Stimulated activated CD4-positive, alpha-beta T cell treated with anti-CD3 and anti-CD28 coated beads, Interleukin-2, amount 100 ng/mL, for 48 hours (primary cell): ENCODE measurements at places on chromosomes 3 and 15.
A peak's percentile ranks its signal among the peaks of the same experiment; 100 is the strongest.

GRCh38 chr3:185677146-185677829 lies 91.2 kb downstream of the SENP2 start:
- no peak for DNase-seq

- DNase-seq, result no peak
Measured at GRCh38 chr3:115525731-115526130, 97.6 kb upstream of the GAP43 start.

GRCh38 chr3:105304487-105304886 lies 62.2 kb upstream of the ALCAM start:
- no peak for DNase-seq

GRCh38 chr15:94225616-94226015 lies 5.7 kb upstream of the MCTP2 start:
- DNase-seq, result no peak

- DNase-seq, result peak; percentile 66
Measured at GRCh38 chr3:18556503-18557135, 131.5 kb upstream of the SATB1 start.

DNA sequence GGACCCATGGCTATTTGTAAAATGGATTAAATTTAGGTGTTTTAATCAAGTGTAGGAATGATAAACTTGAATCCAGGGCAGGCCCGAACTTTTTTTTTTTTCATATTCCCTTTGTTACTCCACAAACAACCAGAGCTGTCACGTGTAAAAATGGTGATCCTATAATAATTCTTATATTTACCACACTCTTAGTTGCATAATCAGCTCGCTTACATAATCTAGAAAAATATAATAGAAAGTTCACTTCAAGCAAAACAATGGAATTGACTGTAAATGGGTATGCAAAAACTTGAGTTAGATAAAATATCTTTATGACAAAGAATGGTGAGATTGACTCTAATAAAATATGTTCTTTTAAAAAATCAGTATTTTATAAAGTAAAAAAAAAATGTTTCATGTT lies 2.1 kb upstream of the PAQR9 start:
- no peak for DNase-seq

DNA sequence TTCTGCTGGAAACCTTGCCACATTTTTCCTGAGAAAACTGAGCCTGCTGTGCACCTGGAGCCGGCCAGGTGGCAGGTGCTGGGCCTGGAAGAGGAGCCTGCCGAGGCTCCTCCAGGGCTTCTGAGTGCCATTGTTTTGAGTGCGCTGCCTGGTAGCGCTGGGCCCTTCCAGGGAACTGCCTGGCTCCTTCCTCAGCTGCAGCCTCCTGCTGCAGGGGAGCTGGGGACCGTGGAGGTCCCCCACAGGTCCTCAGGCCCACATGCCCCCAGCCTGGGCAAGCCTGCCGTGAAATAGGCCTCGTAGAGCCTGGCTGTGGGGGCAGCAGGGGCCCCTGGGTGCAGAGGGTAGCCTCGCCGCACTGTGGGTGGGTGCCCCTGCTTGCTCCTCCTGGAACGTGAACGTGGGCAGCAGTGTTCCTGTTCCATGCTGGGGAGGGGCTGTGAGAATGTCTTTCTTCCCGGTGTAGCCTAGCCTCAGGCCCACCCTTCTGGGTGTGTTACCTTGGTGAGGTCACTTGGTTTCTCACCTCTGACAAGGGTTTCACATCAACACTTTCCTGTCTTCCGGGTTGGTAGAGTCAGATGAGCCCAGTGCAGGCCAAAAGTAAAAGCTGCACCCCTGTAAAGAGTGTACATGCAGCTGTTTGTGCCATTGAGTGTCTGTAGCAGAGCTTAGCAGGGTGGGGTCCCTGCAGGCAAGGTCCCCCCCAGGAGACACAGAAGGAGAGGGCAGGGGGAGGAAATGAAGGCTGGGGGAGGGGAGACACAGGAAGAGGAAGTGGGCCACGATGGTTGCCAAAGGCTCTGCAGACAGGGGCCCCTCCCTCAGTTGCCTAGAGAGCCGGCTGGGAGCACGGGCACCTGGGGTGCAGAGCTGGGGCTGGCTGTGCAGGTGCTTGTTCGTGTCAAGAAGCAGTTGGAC lies 34.5 kb downstream of the KLF13 start:
- no peak for DNase-seq

- no peak for DNase-seq
Measured at GRCh38 chr3:37053337-37053736, 60.0 kb downstream of the MLH1 start.

GRCh38 chr15:73161546-73161945 lies 109.3 kb downstream of the NEO1 start:
- DNase-seq, result no peak

GRCh38 chr3:177777699-177778098 lies 580.4 kb upstream of the TBL1XR1 start:
- peak; percentile 24 for DNase-seq

- DNase-seq, result no peak
Measured at GRCh38 chr15:61659566-61660190, 400.6 kb downstream of the VPS13C start.

DNA sequence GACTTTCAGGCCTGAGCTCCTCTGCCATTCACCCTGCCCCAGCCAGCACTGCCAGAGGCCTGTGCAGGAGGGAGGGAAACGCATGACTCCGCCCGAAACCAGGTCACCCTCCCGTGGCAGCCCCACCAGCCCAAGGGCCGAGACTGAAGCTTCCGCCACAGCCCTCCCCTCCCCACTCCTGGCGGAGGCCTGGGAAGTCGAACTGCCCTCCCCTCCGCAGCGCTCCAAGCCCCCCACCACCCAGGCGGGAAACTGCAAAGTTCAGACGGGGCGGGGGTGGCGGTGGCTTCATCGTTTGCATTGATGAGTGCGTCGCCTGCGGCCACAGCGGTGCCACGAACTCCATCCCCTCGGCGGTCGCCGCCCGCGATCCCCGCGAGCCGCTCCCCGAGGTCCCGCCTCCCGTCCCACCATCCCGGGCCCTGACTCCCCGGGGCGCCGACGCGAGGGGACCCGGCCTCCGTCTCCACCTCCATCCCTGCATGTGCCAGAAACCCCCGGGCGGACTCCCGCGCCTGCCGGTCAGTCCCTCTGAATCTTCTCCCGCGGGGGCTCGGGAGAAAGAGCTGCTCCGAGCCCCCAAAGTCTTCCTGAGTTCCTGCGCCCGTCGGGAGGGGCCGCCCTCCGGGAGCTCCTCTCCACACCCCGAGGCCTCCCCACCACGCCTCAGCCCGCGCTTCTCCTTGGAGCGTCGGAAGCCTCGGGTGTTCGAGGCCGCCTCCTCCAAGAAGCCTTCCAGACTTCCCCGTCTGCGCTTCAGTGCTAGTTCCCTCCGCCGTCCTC lies 698 bp downstream of the MELTF start:
- DNase-seq, result no peak

DNA sequence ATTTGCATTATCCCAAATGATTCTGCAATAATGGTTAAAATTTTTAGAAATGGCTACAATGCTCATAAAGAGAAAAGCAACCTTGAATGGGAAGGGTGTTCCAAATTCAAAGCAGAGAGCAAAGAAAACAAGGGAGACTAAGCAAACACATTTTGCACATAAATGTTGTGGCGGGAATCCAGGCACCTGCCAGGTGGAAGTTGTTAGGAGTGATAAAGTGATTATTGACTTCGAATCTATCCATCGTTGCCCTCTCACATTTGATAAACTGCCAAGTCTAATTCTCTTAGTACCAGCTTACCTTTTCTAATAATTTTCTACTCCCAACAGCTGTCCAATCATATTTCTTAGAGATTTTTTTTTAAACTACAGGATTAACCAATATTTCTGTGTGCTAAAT lies 244.5 kb downstream of the CACNA2D3 start:
- DNase-seq, result no peak

GRCh38 chr3:154776549-154777225 lies 303.4 kb upstream of the MME start:
- DNase-seq, result no peak

DNA sequence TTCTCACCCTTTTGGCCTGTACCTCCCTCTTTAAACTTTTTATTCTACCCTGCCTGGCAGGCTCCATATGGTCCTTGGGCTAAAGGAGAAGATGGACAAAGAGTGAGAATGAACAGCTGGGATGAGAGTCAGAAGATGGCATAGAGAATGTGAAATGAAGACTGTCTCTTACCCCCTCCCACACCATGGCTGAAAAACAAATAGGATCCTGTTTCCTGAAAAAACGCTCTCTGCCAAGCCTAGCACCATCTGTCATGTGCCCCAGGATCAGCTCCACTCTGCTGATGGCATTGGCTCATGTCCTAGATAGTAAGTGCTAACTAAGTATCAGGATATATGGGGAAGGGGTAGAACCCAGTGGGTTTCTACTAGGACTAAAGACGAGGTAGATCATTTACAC lies 238.6 kb downstream of the MEX3B start:
- no peak for DNase-seq

- DNase-seq, result no peak
Measured at GRCh38 chr3:101143012-101143411, 149.8 kb upstream of the ABI3BP start.

DNA sequence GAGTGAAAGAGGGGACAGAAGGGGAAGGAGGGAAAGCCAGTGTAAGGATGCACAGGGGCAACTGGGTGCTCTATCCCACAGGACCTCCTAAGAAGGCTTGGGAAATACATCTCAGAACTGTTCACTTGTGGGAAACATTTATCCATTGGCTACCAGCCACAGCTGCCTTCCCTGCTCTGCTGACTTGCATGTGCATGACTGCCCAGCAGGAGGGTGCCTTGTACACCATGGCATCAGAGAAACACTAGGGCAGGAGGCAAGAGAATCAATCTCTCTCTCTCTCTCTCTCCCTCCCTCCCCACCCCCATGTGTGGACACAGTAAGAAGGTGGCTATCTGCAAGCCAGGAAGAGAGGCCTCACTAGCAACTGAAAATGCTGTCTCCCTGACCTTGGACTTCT lies 62.9 kb upstream of the ZBTB38 start:
- DNase-seq, result no peak

GRCh38 chr3:8607234-8608040 lies 37.2 kb downstream of the SSUH2 start:
- no peak for DNase-seq

GRCh38 chr15:26126070-26126469 lies 262.9 kb upstream of the ATP10A start:
- DNase-seq, result no peak

GRCh38 chr3:32371461-32372212 lies 20.0 kb upstream of the CMTM7 start:
- DNase-seq, result no peak

DNA sequence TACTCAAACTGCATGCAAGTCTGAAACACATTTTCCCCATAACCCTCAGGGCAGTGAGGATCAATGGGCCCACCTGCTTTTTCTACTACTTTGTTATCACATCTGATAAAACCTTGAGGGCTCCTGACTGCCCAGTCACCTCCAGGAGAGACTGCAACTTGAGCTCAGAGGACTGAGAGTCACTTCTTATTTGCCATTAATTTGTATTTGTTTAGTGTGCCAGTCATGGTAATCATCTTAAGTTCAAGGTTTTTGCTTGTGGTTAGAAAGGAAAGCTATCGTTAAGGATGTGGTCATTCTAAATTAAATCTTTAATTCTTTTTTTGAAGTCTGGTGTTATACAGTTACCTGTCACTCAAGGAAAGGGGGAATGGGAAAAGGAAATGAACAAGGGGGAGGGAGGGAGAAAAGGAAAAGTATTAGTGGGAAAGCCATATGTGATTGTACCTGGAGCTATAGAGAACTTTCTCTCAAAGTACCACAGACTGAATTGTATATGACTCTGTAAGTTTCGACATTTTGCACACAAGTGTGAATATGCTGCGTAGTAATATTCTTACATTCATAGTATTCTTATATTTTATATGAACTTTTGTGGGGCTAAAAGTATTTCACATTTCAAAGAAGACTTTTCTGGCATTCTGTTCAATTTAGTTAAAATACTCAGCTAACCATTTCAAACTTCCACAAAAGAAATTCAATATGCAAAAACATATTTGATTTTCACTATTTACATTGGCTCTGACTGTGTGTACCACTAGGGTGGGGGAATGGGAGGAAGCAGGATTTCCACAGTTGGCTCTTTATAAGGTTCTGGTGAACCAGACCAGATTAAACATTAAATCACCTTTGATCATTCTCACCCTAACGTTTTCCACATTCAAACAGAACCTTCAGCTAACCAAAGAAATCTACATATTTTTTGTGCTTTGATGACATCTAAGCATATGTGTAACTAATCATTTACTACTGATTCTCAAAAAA lies 166.5 kb upstream of the ATP11B start:
- DNase-seq, result no peak

GRCh38 chr15:66287461-66288057 lies 5.8 kb upstream of the DIS3L start:
- no peak for DNase-seq

- no peak for DNase-seq
Measured at GRCh38 chr3:48215466-48215865, 7.8 kb upstream of the CAMP start.

DNA sequence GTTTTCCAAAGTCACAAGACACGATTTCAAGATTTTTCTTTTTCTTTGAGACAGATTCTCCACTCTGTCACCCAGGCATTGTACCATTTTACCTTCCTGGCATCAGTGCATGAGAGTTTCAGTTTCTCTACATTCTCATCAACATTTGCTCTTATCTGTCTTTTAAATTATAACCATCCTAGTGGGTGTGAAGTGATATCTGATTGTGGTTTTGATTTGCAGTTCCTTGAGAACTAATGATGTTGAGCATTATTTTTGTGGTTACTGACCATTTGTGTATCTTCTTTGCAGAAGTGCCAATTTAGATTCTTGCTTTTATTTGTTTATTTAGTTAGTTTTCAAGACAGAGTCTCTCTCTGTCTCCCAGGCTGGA lies 41.2 kb downstream of the ADIPOQ start:
- DNase-seq, result no peak

- no peak for DNase-seq
Measured at GRCh38 chr3:126423191-126424038, 28.7 kb downstream of the CFAP100 start.

DNA sequence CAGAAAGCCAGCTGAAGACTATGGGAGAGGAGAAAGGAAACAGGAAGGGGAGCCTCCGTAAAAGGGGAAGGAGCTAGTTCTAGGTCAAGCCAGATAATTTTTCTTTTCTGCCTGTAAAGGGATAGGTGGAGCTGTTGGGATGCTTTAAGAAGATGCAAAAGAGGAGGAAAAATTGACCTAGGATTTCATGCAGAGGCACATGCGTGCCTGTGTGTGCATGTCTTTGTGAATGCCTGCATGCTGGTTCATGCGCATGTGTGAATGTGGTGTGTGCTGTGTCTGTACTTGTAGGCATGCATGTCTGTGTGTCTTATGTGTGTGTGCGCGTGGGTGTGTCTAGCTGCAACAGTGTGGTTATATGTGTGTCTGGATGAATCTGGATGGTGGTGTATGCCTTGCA lies 27.3 kb downstream of the CCDC33 start:
- DNase-seq, result no peak

GRCh38 chr3:72763751-72764440 lies 84.3 kb downstream of the SHQ1 start:
- no peak for DNase-seq

DNA sequence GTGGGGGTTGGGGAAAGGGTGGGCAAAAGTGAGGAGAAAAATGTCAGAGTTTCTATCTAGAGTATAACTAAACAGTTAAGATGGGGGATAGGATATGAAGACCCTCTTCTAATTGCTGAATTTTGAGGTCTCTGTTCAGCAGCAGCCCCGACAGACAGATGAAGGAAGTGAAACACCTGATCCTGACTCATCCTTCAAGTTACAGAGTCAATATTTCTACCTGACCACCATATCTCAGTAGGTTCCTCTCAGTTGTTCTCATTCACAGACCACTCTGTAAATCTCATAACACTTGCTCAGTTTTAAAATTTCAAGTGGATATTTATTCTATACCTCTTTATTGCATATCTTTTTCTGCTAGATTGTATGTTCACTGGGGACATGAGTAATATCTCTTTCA lies 69.5 kb downstream of the CCDC54 start:
- no peak for DNase-seq
